MV-4-11 (cell line): ENCODE measurements at places on chromosomes 16 and 17.

- DNase-seq: no peak
Observed at GRCh38 chr16:20925751-20926150, 25.2 kb downstream of the LYRM1 start.

GRCh38 chr17:40089077-40089895 lies 11.1 kb downstream of the NR1D1 start:
- DNase-seq: no peak

DNA sequence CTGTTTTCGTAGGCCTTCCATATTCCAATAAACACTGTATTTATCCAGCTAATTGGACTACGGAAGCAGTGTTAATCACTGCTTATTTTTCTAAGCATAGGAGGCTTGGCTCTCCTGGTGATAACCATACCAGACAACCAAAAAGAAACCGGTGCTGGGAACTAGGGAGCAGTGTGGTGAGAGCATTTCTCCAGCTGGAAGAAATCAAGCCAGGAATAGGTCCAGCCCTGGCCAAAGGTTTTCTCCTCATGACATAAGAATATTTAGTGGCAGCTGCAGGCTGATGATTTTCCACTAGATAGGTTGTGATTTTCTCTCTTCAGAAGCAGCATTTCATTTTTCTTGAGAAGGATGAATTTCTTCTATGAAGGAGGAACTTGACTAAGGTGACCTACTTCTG lies 141.5 kb downstream of the TRIM37 start:
- DNase-seq: no peak

DNA sequence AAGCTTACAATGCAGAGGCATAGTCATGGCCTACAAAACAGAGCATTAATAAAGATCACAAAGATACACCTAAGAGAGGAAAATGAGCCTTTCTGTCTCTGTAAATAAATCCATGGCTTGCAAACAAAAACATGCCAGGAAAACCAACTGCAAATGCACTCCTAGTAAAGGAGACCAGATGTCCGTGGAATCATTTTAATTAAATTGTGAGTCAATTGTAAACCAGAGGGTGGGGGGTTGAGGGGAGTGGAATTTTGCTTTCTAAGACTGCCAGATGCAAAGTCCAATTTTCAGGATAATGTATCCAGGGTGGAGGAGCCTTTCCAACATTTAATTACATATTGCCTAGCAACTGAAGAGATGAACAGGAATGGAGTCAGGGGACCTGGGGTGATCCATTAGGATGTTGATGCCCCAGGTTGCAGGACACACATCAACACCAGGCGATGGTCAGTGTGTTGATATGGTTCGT lies 390.3 kb upstream of the CCL2 start:
- no peak for DNase-seq

GRCh38 chr16:25121824-25122600 lies 10.5 kb downstream of the LCMT1 start:
- no peak for DNase-seq

- no peak for DNase-seq
Observed at GRCh38 chr17:14859542-14859941, 405.6 kb downstream of the PMP22 start.

DNA sequence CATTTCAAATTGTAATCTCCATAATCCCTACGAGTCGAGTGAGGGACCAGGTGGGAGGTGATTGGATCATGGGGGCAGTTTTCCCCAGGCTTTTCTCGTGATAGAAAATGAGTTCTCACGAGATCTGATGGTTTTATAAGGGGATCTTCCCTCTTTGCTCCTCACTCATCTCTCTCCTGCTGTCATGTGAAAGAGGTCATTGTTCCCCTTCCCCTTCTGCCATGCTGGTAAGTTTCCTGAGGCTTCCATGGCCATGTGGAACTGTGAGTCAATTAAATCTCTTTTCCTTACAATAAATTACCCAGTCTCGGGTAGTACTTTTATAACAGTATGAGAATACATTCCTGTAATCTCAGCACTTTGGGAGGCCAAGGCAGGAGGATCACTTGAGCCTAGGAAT lies 76.7 kb upstream of the MARCHF10 start:
- DNase-seq: no peak

DNA sequence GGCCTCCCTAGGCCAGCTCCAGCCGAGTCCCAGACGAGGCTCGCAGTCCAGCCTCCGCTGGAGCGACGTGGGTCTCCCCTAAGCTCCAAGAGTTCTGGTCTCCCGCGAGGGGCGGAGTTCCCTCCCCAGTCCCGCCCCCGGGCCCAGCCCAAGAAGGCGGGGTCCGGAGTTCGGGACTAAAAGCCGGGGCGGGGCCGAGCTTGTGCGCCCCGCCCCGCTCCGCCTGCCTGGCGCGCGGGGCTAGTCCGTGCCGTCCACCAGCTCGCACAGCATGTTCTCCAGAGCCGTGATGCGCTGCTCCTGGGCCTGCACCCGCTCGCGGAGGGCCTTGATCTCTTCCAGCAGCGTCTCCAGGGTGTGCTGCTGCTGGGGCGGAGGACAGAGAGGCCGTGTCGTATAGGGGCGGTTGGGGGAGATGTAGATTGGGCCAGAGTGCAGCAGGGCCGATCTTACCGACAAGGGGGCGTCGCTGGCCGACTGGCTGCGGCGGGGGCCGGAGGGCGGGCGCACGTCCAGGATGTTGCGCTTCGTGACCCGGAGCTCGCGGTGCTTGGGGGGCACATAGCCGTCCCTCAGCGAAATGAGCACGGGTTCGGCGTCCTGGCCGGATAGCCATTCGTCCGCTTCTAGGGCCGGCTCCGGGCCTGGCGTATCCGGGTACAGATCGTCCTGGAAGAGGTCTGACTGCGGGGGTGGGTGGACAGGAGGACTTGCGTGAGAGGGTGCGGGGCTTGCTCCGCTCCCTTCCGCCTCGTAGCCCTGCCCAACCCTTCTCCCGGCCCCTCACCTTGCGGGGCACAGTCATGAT lies 7.0 kb downstream of the CORO6 start:
- peak; percentile 84 for DNase-seq

- DNase-seq: no peak
Observed at GRCh38 chr16:28991687-28992086, 6.8 kb downstream of the LAT start.

GRCh38 chr16:5633845-5634440 lies 536.3 kb upstream of the EEF2KMT start:
- no peak for DNase-seq

- no peak for DNase-seq
Observed at GRCh38 chr16:3479654-3480216, 15.6 kb downstream of the C16orf90 start.

DNA sequence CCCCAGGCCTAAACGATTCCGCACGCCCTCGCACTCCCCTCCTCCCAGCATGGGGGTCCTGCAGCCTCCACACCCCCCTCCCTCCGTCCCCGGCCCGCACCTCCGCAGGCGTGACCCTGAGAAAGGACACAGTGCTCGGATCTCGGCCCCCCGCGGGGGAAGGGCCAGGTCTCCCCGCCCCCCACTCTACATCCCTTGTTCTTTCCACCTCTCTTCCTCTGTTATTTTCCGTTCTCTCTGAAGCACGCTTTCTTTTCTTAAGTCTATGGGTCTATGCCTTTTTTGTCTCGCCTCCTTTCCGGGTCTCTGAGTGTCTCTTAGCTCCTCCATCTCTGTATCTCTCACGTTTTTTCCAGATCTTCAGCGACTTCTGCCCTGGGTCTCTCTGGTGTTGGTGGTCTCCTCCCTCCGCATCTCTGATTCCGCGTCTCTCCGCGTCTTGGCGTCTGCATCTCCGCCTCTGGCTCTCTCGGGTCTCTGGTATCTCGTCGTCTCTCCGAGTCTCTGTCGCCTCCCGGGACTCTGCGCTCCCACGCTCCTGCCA lies 2.1 kb upstream of the HES7 start:
- no peak for DNase-seq

DNA sequence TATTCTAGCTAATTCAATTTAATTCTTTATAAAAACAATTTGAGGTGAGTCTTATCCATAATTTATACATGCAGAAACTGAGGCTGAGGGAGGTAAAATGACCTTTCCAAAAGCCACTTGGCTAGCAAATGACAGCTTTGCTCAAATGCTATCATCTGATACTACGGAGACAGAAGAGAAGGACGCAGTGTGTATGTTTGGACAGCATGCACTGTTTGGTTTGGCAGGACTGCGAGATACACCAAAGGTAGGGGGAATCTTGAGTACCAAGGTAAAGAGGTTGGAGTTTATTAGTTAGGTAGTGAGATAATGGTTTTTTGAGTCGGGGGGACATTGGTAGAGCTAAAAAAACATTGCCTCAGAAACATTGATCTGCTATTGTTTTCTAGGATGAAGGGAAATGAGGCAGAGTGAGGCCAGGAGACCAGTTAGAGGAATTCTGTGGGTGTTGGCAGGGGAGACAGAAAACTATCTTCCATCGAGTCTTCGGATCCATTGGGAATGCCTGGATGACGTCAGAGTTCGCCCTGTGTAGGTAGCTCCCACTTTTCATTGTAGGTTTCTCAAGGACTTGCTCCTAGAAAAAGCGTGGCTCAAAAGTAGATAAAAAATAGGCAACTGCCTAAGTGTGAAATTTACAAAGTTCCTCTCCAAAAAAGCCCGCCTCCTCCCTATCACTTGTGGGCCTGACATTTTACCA lies 2.5 kb upstream of the HS3ST4 start:
- no peak for DNase-seq

- DNase-seq: peak; percentile 80
Observed at GRCh38 chr17:60102632-60103096, 23.9 kb upstream of the HEATR6 start.

GRCh38 chr17:81958633-81959342 lies 2.2 kb downstream of the NOTUM start:
- no peak for DNase-seq

- DNase-seq: peak; percentile 99
Observed at GRCh38 chr16:85928401-85928820, 29.4 kb downstream of the IRF8 start.

DNA sequence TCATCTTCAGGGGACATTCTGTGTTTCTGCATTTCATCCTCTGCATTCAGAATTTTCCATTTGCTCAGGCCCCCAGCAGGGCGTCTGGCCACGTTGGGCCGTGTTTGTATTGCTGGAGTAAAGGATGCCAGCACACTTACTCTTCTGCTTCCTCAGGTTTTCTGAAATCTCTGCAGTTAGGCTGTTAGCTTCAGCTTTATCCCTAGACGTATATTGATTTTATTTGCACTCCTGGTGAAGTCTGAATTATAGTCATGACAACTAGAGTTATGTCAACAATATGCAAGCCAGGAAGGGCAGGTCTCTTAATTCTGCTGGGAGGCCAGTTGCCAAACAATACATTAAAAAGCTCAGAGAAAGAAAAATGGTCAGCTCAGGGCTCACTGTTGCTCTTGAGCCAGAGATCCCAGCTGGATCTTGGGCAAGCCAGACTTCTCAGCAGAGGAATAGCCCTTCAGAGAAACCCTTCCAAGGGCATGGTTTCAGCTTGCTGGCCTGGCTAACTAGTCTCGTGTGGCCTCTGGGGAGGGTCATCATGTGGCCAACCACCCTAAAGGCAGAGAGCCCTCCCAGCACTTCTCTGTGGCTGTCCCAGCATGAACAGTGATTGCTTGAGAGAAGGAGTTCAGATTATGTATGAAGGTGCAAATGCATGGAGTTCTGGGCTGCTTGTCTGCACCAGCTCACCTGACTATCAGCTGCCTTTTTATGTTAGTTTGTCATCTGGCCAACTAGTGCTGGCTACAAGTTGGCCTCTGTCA lies 110.2 kb upstream of the CACNG5 start:
- no peak for DNase-seq

GRCh38 chr16:80503107-80503506 lies 37.7 kb upstream of the DYNLRB2 start:
- no peak for DNase-seq

- DNase-seq: peak; percentile 49
Observed at GRCh38 chr16:31298958-31299357, 39.2 kb downstream of the ITGAM start.

DNA sequence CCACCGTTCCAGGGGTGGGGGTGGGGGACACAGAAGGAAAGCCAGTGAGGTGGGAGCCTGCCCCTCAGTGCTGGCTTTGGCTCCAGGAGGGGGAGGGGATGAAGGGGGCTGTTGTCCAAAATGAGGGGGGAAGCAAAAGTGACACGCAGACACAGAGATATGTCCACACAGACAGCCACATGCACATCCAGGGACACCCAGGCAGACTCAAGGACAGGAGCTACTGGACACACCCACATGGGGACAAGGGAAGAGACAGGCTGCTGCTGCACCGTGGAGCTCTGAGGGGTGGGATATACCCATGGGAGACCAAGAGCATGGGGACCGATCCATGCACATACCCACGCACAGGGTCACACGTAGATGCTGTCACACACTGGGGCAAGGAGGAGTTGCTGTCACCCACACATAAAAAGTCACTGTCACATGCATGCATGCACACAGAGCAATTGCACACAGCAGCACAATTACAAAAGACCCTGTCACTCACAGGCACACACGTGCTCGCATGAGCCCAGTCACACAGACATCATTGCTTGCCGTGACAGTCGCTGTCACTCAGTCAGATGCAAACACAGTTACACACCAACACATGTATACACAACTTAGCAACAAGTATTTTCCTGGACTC lies 1.3 kb downstream of the THRA start:
- no peak for DNase-seq

DNA sequence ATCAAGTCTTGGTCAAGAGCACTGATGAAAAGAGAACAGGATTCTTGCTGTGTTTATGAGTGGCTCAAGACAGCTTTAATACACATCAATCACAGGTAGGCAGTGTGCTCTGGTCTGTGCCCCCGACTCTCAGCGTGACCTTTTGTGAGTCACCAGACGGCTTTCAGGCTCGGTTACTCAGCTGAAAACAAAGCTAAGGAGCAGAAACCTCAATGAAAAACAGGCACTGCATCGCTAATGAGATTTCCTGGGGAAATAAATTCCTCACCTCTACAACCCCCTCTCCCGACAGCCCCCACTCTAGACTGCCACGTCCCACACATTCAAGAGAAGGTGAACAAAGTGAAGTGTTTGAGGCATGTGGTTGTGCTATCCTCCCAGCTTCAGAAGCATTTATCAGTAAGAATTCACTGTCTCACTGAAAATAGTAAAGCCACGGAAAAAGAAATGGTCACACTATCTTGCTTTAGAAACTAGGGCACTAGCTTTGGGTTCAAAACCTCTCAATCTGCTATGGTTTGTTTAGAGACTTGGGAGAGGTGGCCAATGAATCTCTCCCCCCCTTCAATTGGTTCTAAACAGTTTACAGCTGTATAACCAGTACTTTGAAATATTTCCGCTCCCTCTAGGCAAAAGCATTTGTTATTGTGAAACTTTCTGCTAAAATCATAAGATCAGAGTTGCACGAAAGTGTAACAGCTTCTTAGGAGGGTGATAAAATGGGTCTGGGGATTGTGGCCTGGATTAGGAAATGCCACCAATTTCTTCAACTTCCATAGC lies 199.5 kb upstream of the PMFBP1 start:
- DNase-seq: no peak

GRCh38 chr17:2266045-2266864 lies 37.3 kb downstream of the SMG6 start:
- DNase-seq: peak; percentile 92

GRCh38 chr17:42163113-42163512 lies 8.3 kb upstream of the RAB5C start:
- DNase-seq: no peak

DNA sequence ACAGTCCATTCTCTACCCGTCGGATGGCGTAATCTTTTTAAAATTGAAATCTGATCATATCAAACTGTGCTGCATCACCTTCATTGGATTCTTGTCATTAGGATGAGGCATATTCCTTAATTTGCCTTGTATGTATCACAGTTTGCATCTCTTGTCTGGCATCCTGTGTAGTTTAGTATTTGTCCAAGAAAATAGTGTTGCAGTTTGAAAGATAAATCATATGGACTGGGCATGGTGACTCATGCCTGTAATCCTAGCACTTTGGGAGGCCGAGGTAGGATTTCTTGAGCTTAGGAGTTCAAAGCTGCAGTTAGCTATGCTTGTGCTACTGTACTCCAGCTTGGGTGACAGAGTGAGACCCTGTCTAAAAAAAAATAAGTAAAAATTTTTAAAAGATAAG lies 5.8 kb upstream of the RSL1D1 start:
- no peak for DNase-seq
